ENCODE measurements at places on chromosomes 5 and 9.
A peak's percentile ranks its signal among the peaks of the same experiment; 100 is the strongest.

GRCh38 chr9:3181049-3181953, 337.4 kb upstream of the PUM3 start:
- DNase-seq = peak; percentile 42

- no peak for DNase-seq
Observed at GRCh38 chr5:1963941-1964451, 81.3 kb upstream of the IRX4 start.

- no peak for DNase-seq
Observed at GRCh38 chr5:124927735-124928134, 181.3 kb upstream of the ZNF608 start.

- peak; percentile 69 for DNase-seq
Observed at GRCh38 chr9:136093995-136094881, 851 bp downstream of the NACC2 start.

- no peak for DNase-seq
Observed at GRCh38 chr5:178324481-178325310, 92.1 kb upstream of the PHYKPL start.

GRCh38 chr5:123080215-123080614, 8.8 kb upstream of the PRDM6 start:
- DNase-seq = no peak

GRCh38 chr5:29197631-29198454, 1995.6 kb upstream of the CDH6 start:
- no peak for DNase-seq

GRCh38 chr5:128844354-128844923, 120.8 kb upstream of the SLC27A6 start:
- no peak for DNase-seq

- no peak for DNase-seq
Observed at GRCh38 chr9:76733096-76733495, 31.1 kb upstream of the PCA3 start.
